ENCODE measurements at places on chromosomes 1 and 21. TPM values are rescaled to one million over a fixed set of nuclear protein-coding genes. Genes with fewer than 3 reads are reported as not detected.

The CTTNBP2NL gene
- total RNA-seq, result 18.1 TPM

DNA sequence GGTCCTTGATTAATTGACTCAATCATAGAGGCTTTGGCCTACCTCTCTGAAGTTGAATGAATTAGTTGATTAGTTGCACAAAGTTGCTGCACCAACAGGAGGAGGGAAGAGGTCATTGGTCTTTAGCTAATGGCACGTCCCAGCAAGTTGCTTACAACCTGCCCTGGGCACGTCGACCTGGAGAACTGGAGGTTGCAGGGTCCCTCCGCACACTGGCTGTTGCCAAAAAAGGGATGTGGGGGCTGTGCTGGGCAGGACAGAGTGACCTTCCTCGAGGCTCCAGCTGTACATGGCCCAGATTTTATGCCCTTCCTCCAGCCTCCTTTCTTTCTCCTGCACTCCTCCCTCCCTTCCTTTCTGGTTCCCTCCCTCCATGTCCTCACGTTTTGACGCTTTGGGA lies 230.3 kb upstream of the VAMP3 start:
- no peaks in the 10 kb centered on the region for H3K27me3 ChIP-seq
- no peaks in the 10 kb centered on the region for H3K36me3 ChIP-seq
- H3K4me3 ChIP-seq, result no peak overlapping the region
- DNase-seq, result no peak
- H3K4me1 ChIP-seq, result peaks cover 5% of the 10 kb centered on the region
- no peak overlapping the region for H3K27ac ChIP-seq

DNA sequence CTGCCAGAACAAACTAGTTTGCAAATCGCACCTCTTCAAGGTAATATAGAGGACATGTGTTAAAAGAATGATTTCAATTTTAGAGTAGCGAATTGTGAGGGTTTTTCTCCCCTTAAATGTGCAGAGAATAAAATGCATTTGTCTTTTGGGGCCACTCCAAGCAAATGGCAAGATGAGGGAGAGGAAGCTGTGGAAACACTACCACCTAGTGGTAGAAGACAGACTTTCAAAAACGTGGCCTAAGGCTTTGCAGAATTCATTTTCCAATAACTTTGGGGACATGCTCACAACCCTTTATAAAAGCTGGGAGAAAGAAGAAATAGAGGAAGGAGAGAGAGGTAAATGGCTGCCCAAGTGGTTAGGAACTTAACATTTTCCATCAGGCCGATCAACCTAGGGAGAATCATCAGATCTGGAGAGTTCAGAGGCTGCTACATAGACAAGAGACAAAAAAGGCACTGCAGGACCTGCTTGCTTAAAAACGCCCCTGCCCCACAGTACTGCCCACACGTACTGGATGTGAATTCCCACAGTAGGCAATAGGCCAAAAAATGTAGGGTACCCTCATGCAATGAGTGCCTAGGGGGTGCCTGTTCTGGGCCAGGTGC lies 15.7 kb upstream of the RCAN1 start:
- no peaks in the 10 kb centered on the region for H3K36me3 ChIP-seq
- no peak overlapping the region for H3K27ac ChIP-seq
- H3K27me3 ChIP-seq, result no peaks in the 10 kb centered on the region
- H3K4me1 ChIP-seq, result no peaks in the 10 kb centered on the region

DNA sequence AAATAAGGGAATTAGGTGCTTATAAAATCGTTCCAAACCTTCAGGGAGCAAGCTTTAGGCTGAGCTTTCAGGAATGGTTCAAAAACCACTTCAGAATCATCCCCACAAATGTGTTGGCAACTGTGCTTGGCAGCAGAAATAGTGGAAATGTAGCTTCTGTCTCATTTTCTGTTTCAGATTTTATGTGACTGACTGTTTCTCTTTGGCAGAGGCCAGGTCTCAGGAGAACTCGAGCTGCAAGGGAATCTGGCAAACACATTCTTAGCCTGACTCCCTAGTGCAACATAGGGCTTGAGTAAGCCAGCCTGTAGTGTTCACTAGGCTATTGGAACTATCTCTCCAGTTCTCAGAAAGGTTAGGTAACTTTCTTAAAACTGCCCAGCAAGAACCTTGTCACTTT lies 128.6 kb downstream of the PLA2G4A start:
- no peak for DNase-seq
- H3K36me3 ChIP-seq, result no peaks in the 10 kb centered on the region
- no peak overlapping the region for H3K27ac ChIP-seq
- no peaks in the 10 kb centered on the region for H3K4me1 ChIP-seq
- no peak overlapping the region for H3K4me3 ChIP-seq

DNA sequence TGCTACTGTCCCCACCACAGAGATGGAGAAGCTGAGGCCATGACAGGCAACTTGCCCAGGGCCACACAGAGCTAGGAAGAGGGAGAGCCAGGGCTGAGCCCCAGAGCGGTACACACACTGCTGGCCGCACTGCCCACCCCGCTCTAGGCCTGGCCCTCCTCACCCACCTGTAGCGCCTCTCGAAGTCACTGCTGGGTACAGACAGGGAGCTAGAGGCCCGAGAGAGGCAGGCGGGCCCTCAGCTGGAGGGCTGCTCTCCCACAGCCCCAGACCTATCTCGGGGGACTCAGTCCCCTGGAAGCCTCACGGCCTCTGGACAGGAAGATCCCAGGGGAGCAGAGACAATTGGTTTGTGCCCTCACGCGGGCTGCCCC lies 17.3 kb upstream of the PLEKHG5 start:
- no peaks in the 10 kb centered on the region for H3K27me3 ChIP-seq
- no peak overlapping the region for H3K4me3 ChIP-seq
- H3K4me1 ChIP-seq, result no peaks in the 10 kb centered on the region
- no peaks in the 10 kb centered on the region for H3K36me3 ChIP-seq
- H3K27ac ChIP-seq, result no peak overlapping the region

DNA sequence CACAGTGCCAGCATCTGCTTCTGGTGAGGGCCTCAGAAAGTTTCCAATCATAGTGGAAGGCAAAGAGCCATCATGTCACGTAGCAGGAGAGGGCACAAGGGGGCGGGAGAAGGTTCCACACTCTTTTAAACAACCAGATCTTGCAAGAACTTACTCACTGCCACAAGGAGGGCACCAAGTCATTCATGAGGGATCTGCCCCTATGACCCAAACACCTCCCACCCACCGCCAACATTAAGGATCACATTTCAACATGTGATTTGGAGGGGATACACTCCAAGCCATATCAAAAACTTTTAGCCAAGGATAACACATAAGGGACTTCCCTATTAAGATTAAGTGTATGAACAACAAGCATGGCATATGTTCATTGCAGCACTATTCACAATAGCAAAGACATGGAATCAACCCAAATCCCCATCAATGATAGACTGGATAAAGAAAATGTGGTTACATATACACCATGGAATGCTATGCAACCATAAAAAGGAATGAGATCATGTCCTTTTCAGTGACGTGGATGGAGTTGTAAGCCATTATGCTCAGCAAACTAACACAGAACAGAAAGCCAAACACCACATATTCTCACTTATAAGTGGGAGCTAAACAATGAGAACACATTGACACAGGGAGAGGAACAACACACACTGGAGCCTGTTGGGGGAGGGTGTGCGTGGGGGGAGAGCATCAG lies 19.9 kb upstream of the SLC35F3 start:
- H3K27me3 ChIP-seq, result no peaks in the 10 kb centered on the region
- DNase-seq, result no peak
- no peak overlapping the region for H3K4me3 ChIP-seq
- H3K4me1 ChIP-seq, result no peaks in the 10 kb centered on the region

- no peaks in the 10 kb centered on the region for H3K36me3 ChIP-seq
- H3K27ac ChIP-seq, result no peak overlapping the region
- no peak overlapping the region for H3K4me3 ChIP-seq
These were observed 32.4 kb upstream of the CYP4A22 start for GRCh38 chr1:47104816-47105215.
